A549 treated with RU486 at 1 μM for 4 hours (cell line): ENCODE measurements at places on chromosomes 3 and 15. TPM values are rescaled to one million over a fixed set of nuclear protein-coding genes. Genes with fewer than 3 reads are reported as not detected.

Gene IGDCC3
- total RNA-seq, result 0.10 to 0.20 TPM (median 0.14 TPM) in 5 replicates

Gene ELP6
- 22.9 to 27.7 TPM (median 27.5 TPM) in 5 replicates for total RNA-seq

Gene FETUB
- 0.07 to 0.37 TPM (median 0.26 TPM) in 3 of 5 replicates, not detected in the others for total RNA-seq

Gene CD276
- 66.9 to 93.5 TPM (median 80.5 TPM) in 5 replicates for total RNA-seq

Gene RASL12
- total RNA-seq, result 0.09 to 0.15 TPM (median 0.12 TPM) in 5 replicates

Gene RETNLB
- total RNA-seq, result not detected in 5 replicates

Gene NUP210
- 28.6 to 40.7 TPM (median 37.5 TPM) in 5 replicates for total RNA-seq

Gene GLDN
- 0.09 TPM in 1 of 5 replicates, not detected in the others for total RNA-seq

Gene SH2D7
- not detected in 5 replicates for total RNA-seq

Gene REC114
- total RNA-seq, result not detected in 5 replicates

Gene LRRC57
- total RNA-seq, result 11.1 to 11.6 TPM (median 11.5 TPM) in 5 replicates

Gene FGF7
- total RNA-seq, result not detected in 5 replicates

Gene CEMIP
- total RNA-seq, result 1.6 to 2.2 TPM (median 2.0 TPM) in 5 replicates

Gene TYRO3
- total RNA-seq, result 12.6 to 16.0 TPM (median 12.7 TPM) in 5 replicates

Gene SCAMP5
- 11.2 to 15.7 TPM (median 14.7 TPM) in 5 replicates for total RNA-seq

Gene TRPC1
- total RNA-seq, result 2.6 to 9.1 TPM (median 7.8 TPM) in 5 replicates

Gene SUSD5
- 1.9 to 3.7 TPM (median 3.5 TPM) in 5 replicates for total RNA-seq

Gene SCN11A
- not detected in 5 replicates for total RNA-seq

Gene LRRIQ4
- not detected in 5 replicates for total RNA-seq

Gene SYNPR
- not detected in 5 replicates for total RNA-seq

Gene ACVR2B
- 1.8 to 3.2 TPM (median 3.0 TPM) in 5 replicates for total RNA-seq

Gene ZNF774
- total RNA-seq, result 0.78 to 1.5 TPM (median 1.3 TPM) in 5 replicates
